ENCODE measurements at places on chromosomes 16 and 17.
A peak's percentile ranks its signal among the peaks of the same experiment; 100 is the strongest.

DNA sequence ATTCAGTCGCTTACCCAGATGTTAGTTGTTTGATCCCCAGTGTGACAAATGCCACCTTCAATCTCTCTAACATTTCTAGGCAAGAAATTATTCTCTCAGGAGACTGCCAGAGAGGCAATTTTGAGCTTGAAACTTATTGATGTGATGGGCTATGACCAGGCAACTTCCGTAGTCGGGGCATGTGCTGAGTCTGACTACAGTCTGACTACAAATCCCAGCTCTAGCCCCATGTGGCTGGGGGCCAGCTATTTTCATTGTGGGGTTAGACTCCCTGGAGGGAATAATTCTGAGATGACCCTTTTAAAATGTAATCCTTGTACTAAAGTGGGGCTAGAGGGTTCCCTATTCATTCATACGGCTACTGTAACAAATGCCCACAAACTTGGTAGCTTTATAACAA, 65.9 kb downstream of the RBFOX1 start:
- no peak for DNase-seq

DNA sequence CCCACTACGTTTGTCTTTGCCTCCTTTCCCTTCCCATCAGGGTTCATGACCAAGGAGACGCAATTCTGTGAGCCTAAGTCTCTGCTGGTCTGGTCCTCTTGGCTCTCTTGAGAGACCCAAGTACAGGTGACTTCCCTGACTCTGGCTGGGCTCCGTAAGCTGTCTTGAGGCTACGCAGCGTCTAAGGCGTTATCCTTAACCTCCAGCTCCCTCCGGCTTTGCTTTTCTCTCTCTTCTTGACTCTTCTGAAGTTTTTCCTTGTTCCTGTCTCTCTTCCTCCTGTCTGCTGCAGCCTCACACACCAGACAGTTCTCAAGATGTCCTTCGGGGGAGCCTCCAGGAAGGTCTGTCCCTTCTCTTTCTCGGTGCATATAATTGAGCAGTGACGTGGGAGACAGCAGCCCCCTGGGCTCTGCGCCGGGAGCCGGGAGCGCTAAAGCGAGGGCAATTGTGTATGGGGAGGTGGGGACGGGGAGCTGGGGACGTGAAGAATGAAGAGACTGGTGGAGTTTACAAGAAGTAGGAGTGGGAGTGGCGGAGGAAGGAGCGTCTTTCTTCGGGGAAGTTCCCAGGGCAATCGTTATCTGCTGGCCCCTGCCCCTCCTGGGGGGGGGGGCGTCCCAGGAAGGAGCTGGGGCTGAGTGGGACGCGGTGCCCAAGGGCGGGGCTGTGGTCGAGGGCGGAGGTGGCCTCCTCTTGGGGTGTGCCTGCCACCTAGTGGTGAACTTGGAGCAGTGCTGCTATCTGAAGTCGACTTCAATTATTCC, 6.9 kb upstream of the PIRT start:
- DNase-seq = peak; percentile 30

DNA sequence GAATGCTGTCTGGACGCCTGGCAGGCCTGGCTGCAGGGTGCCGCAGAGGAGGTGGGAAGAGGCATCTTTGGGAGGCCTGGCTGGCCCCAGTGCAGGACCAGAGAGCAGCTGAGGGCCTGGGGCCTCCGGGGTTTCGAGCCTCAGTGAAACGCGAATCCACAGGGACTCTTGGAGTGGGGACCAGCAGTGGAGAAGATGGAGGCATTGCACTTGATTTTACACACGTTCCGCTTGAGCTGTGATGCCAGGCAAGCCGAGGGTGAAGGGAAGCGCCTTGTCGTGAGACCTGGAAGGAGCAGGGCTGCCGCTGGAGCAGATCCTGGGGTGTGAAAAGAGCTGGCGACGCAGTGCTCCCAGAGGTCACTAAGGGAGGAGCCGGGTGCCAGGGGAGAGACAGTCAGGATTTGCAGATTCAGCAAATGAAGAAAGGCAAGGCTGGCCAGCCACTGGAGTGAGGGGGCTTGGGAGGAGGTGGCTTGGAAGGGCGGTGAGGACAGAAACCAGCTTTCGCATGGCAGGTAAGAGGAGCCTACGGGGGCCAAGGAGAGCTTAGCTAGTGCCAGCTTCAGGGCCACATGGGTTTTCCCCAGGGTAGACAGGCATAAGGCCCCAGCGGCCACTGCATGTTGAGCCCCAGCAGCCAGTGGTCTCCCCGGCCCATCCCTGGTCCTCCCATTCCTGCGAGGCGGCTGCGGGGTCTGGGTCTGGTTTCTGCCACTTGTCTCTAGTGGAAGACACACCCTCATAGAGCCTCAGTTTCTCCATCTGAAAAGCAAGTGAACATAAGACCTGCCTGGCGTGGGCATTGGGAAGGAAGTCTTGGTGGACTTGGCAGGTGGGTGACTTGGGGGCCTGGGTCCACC, 175.2 kb upstream of the CHMP6 start:
- no peak for DNase-seq

DNA sequence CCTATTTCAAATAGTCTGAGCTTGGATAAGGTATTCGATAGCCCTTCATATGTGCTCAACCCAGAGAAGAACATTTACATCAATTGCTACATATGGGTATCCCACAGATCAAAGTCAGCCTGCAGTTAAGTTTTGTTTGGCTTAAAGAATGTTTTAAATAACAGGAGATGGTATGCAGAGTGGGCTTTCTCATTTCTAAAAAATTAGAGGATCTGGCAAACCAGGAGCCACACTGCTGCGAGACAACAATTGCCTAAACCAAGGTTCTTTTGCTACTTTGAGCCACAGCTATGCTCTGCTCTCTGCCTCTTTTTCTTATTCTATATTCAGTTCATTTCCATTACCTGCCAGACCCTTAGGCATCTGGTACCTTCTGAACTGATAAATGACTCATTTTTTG, 30.2 kb upstream of the ARHGAP44 start:
- DNase-seq = no peak

- DNase-seq = peak; percentile 72
These were observed at the start of gene DYNC1LI2 for GRCh38 chr16:66751303-66751991. Gene DYNC1LI2, minus strand, starts transcription at chr16:66751609. Its CDS starts 18 bp downstream, at chr16:66751591.

- no peak for DNase-seq
These were observed 22.9 kb upstream of the YWHAE start for GRCh38 chr17:1422885-1423284.

GRCh38 chr17:1518410-1518809, 2.0 kb upstream of the INPP5K start:
- no peak for DNase-seq

DNA sequence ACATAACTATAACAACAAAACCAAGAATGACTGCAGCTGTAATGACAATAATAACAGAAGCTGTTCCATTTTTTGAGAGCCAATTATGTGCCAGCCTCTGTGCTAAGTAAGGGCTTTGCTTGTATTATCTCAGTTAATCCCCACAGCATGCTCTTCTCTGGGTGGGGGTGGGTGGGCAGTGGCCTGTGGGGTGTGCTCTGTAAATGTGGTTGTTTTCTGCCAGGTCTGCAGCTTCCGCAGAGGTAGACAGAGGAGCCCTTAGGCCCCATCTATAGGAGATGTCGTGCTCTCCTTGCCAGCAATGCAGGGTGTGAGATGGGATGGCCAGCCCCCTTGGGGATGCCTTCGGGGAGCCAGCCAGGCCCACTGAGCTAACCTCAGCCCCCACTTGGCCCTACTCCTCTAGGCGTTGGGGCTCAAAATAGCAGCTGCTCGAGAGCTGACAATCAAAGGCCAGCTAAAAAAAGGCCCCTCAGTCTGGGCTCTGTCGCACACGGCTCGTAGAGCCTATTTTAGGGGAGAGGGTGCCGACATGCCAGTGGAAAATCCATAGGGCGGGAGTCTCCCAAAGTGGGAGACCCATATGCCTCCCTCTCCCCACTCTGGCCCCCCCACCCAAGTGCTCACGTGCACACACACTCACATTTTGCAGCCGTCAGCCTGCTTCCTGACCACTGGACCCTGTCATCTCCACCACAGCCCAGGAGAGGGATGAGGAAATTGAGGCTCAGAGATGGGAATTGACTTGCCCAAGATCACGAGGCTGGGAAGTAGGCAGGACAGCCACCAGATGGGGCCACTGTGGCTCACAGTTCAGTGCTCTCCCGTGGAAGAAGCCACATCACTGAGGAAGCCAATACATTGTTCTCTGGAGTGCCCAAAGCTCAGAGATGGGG, 15.8 kb downstream of the CDH16 start:
- no peak for DNase-seq

DNA sequence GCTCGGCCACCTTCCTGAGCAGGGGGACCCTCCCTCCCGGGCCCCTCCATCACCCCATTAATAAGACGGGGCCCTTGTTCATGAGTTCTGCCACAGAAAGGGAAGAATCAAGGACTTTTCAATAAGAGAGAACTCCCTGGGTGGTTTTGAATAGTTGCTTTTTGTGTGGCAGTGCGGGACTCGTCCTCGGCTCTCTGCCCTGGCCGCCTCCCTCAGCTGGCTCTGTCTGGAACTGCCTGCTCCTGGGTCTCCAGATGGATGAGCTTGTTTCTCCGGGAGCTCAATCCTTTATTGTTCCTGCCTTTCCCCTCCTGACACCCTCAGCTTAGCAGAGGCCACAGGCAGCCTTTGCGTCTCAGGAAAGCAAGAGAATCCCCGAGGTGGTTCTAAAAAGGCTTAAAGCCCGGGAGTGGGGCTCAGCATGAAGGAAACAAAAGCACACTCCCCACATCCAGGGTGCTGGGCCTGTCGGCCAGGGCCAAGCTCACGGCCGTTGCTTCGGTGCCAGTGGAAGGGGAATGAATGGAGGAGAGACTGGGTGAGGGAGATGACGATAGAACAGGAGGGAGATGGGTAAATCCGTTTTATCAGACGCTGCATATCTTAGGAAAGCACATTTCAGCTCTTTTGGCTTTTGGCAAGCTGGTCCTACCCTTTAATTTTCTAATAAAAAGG, 60.2 kb downstream of the RAI1 start:
- no peak for DNase-seq

DNA sequence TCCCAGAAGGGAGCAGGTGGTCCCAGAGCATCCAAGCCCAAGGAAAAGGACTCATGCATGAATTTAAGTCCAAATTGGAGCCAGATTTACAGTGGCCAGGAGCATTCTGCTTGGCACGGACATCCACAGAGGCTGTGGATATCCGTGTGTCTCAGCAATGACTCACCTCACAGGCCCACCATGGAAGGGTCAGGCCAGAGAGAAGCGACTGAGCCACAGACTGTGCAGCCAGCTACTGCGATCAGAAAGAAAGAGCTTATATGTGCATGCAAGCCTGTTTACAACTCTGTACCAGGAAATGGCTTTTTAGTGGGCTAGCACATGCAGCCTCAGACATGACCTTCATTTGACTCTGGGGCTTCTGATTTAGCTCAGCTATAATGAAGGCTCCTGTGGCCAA, 231.0 kb downstream of the C16orf95 start:
- DNase-seq = no peak

GRCh38 chr17:77677211-77677610, 281.3 kb upstream of the TNRC6C start:
- DNase-seq = no peak

GRCh38 chr17:48478224-48479013, 48.4 kb upstream of the SKAP1 start:
- no peak for DNase-seq

DNA sequence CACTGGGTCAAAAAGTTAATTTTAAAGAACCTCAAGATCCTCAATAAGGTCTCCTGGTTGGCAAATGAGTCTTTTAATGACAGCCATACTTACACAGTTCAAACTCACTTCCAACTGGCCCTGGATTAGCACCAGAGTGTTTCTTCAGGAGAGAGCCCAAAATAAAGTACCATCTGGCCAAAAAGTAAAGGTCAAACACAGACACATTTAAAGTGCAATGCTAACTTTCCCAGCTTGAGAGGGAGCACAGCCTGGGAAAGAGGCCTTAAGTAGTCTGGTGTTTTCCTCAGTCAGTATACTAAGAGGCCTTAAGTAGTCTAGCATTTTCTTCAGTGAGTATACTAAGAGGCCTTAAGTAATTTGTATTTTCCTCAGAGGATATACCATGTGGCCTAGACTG, 46.6 kb upstream of the ERN1 start:
- no peak for DNase-seq

DNA sequence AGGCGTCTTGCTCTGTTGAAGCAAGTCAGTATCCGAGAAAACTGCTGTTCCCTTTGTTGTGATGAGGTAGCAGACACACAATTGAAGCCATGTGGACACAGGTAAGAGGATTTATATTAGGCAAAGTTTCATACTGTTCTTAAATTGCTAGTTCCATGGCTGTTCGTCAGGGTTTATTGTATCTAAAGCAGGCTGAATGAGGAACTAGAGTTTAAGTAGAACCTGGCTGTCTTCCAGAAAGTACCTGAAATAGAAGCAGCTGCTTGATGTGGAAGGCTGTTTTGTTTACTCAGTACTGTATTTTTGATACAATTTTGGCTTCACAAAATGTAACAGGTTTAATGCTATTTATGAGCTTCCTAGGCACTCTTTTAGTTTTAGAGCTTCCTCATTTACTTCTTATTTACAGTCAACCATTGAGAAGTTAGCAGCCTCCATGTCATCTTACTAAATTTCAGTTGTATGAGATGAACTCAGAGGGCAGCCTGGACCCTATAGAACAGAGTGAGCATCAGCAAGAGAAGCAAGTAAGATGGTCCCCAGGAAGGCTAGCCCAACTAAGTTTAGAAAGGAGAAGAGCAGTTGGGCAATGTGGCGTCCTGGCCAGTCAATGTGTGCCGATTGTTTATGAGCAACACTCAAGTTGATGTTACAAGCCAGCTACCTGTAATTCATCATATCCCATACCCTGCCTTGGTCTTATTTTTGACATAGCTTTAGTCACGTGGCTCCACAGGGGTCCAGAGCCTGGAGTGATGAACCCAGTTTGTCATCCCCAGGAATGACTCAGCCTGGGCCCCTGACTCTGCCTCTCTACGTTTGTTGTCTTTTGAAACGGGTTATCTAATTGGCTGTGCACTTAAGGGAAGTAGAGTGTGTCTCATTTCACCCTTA, 9.7 kb upstream of the ARL2BP start:
- DNase-seq = no peak

GRCh38 chr17:41678411-41678906, 10.2 kb upstream of the EIF1 start:
- no peak for DNase-seq

DNA sequence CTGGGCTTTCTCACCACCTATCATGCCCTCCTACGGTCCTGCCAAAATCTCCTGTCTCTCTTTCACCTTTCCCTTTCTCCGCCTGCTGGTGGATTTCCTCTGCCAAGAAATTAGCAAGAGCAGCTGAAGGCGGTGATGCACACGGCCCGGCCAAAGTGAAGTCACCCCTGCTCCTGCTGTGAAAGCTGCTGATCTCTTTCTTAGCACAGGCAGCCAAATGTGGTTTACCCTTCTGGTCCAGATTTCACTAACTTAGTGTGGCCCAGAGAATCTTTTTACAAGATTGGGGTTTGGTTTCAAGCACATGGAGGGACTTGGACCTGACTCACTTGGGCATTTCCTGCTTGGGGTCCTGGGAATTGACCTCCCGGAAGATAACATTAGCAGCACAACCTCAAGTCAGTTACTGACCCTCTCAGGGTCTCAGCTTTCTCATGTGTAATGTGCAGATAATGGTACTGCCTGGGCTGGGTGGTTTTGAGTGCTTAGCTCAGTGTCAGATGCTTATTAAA, 155.7 kb downstream of the SOCS1 start:
- DNase-seq = no peak

All from activated CD4-positive, CD25-positive, alpha-beta regulatory T cell (primary cell).